Mesenchymal stem cell (in vitro differentiated cells and primary cell): ENCODE measurements at places on chromosomes 7 and 10.

- no peak for DNase-seq
Observed at GRCh38 chr10:729213-729612, 39.7 kb upstream of the DIP2C start.

DNA sequence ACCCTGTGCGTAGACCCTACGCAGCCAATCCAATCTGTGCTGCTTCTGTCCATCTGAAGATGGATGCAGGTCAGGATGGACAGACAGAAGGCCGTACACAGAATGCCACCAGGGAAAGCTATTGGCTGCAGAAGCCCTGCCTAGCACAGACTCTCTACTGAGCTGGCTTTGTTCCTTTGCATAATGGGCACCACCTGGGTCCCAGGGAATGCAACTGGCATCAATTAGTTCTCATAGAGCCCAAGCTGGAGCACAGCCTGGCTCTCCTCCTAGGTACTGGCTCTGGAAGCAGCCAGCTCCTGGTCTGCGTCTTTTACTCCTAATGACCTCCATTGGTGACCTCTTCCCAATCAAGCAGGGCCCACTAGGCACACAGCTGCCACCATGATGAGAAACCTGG lies 26.8 kb upstream of the CACUL1 start:
- DNase-seq, result no peak

GRCh38 chr10:629186-629998 lies 60.1 kb downstream of the DIP2C start:
- DNase-seq, result no peak

- peak; percentile 34 for DNase-seq
Observed at GRCh38 chr7:26681819-26682418, 182.5 kb downstream of the SKAP2 start.

- DNase-seq, result no peak
Observed at GRCh38 chr10:71852355-71852937, 1.4 kb upstream of the PSAP start.

- DNase-seq, result peak; percentile 77
Observed at GRCh38 chr7:102390697-102391484, 5.3 kb upstream of the PRKRIP1 start.

- DNase-seq, result peak; percentile 45
Observed at GRCh38 chr10:101974091-101974971, 81.6 kb downstream of the ARMH3 start.

DNA sequence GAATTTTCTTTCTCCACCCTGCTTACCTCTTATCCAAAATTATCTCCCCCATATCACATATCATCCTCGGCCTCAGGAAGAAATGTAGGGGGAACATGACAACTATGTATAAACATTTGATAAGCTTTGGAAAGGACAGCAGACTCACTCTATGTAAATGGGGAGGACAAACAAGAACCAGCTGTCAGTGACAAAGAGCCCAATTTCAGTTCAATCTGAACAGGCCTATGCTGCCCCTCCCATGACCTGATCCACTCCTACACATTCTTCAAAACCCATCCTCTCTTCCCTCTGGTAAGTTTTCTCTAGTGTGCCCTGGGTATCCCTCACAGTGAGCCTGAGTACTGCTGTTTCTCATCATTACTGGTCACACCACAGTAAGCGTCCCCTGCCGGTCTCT lies 20.8 kb downstream of the FZD9 start:
- DNase-seq, result no peak

GRCh38 chr7:34823650-34824258 lies 165.7 kb downstream of the NPSR1 start:
- peak; percentile 46 for DNase-seq

DNA sequence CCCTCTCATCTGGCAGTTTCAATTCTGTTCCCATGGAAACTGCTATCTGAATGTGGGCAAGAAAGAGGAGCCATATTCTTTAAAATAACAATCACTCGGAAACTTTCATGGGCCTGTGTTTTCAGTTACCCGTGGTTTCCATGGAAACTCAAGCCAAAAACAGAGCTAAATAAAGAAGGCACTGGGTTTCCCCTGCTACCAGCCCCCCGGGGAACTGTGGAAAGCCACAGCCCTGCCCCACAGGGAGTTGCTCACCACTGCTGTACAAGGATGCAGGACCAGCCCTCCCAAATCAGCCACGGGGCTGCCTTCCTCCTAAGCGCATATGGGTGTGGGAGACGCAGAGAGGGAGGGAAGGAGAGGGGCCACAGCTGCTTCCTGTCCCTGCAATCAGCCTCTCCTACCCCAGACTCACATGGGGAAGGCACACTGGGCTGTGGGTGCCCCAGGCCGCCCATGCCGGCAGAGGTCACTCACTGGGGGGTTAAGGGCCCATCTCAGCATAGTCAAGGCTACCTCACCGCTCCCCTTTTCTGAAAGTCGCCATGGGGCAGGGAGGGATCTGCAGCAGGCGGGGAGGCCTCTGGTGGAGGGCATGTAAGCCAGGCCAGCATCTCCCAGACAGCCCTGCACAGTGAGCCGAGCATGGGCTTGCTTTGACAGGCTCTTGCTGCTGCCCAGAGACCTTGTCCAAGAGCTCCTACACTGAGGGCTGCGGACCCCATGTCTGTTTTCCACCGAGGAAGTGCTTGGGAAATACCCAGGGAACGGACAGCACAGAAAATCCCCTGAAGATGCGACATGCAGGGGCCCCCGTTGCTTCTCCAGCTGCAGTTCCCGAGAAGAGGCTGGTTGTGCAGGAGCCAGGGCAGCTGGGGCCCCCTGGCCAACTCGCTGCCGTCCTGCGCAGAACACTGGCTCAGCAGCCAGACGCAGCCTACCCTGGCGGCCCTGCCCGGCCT lies 157.3 kb upstream of the PPP2R2D start:
- DNase-seq, result no peak

- DNase-seq, result peak; percentile 75
Observed at GRCh38 chr10:95445837-95446486, 115.2 kb downstream of the SORBS1 start.

GRCh38 chr7:106668861-106669524 lies 8.0 kb upstream of the CCDC71L start:
- no peak for DNase-seq

- DNase-seq, result peak; percentile 24
Observed at GRCh38 chr10:33136271-33136670, 178.2 kb upstream of the ITGB1 start.

DNA sequence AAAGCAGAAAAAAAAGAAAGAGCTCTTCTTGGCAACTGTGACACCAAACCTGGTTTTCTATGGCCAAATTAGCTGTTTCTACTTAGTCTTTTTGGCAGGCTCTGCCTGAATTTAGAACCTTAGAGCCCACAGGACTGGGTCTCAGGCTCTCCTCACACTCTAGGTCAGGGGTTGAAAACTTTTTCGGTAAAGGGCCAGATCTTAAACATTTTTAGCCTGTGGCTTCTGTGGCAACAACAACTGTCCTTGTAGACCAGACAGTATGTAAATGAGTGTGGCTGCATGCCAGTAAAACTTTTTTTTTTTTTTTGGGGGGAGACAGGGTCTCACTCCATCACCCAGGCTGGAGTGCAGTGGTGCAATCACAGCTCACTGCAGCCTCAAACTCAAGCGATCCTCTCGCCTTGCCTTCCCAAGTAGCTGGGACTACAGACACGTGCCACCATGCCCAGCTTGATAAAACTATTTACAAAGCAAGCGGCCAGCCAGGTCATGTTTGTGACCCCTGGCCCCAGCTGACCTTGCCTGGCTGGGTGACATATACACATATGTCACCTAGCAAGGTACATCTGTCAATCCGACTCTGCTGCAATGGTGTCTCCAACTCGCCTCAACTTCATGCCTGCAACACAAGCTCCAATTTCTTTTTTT lies 17.4 kb downstream of the KPNA7 start:
- DNase-seq, result no peak

DNA sequence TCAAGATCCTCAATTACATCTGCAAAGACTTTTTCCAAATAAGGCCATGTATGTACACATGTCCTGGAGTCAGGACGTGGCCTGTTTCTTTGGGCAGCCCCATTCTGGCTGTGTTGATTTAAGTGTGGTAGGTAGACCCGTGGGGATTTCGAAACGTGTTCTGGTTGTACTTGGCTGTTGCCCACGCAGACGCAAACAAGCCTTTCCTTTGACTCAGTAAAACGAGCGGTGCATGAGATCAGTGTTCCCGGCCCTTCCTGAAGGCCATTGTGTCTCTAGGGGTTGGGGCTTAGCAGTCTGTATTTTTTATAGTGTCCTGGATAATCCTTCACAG lies 64.8 kb upstream of the DNAJB6 start:
- DNase-seq, result peak; percentile 98

DNA sequence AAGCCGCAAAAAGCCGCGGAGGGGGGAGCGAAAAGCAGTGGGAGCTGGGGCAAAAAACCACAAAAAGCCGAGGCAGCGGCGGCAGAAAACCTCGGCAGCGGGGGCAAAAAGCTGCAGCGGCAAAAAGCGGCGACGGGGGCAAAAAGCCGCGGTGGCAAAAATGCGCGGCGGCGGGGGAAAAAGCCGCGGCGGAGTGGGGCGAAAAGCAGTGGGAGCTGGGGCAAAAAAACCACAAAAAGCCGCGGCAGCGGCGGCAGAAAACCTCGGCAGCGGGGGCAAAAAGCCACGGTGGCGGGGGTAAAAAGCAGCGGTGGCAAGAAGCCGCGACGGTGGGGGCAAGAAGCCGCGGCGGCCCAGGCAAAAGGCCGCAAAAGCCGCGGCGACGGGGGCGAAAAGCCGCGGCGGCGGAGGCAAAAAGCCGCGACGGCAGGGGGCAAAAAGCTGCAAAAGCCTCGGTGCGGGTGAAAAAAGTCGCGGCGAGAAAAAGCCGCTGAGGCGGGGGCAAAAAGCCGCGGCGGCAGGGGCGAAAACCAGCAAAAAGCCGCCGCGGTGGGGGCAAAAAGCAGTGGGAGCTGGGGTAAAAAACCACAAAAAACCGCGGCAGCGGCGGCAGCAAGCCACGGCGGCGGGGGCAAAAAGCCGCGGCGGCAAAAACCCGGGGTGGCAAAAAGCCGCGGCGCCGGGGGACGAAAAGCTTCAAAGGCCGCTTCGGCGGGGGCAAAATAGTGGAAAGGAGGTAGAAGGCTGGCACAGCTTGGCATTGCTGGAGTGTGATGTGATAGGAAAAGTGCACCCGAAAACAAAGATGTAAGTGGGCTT lies 135.9 kb downstream of the ZNF92 start:
- no peak for DNase-seq

DNA sequence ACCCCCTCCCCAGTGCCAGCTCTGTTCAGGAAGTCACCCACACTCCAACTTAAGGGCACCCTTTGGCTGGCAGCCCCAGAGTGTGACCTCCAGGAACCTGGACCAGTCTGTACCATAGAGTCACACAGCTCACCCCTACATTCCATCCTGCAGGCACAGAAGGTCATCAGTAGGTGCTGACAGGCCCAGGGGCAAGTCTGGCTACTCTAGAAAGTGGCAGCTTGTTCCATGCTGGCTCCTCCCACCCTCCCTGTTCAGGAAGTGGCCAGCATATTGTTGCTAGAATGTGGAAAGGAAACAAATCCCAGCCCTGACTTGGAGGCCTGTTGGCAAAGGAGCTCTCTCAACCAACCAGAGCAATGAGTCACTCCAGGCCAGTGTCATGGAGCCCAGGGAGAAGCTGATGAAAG lies 3.2 kb upstream of the NCOA4 start:
- peak; percentile 90 for DNase-seq

DNA sequence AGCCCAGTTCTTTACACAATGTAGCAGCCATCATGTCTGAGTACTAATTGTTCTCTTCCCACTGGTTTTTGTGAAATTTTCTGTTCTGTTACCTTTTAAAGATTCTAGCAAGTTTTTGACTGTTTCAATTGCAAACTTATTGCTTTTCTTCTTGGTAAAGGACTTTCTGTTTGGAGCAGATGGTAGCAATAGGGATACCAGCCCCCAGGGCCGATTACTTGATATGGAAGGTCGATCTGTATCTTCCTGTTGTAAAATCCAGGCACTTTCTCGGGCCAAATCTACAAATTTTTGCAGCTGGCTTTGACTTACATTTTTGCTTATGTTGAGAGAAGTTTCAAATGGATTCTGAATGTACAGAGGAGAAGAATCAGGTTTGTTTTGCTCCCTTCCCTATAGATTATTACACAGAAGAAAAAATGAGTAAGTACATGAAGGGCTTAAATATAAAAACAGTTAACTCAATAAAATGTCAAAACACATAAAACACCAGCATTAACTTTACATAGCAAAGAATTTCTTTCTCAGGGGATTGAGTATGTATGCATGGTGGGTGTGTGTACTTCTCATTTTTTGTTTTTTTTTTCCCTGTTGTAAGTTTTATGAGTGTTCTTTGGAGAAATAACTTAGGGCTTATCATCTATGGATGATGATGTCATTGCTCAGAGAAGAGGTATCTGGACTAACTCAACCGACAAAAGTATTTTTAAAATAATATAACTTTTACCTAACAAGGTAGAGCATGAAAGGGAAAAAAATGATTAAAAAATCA lies 35.3 kb downstream of the MTPAP start:
- no peak for DNase-seq

GRCh38 chr7:151876899-151877777 lies at the start of gene PRKAG2:
Gene PRKAG2, minus strand, starts transcription at chr7:151877115. Its CDS starts 495 bp downstream, at chr7:151876620.
- DNase-seq, result peak; percentile 31

- no peak for DNase-seq
Observed at GRCh38 chr7:28046035-28046434, 134.6 kb downstream of the JAZF1 start.

DNA sequence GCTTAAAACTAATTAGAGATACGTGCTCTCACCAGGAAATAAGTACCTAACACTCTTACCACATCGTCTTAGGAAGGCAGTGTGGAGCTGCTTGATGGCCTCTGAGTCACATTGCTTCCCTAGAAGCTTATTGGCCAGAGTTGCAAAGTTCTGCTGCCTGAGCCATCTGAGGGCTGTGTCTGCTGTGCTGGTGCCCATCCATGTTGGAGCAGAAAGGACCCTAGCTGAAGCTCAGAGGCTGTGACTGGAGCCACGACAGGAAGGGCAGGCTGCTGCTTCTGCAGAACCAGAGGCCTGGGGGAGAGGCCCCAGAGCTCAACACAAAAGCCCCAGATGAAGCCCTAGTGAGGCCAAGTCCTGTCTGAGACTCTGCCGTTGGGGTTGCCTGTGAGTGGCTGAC lies 64.8 kb upstream of the IGFBP3 start:
- DNase-seq, result peak; percentile 73

GRCh38 chr10:13440185-13441061 lies 88.4 kb downstream of the BEND7 start:
- peak; percentile 34 for DNase-seq

DNA sequence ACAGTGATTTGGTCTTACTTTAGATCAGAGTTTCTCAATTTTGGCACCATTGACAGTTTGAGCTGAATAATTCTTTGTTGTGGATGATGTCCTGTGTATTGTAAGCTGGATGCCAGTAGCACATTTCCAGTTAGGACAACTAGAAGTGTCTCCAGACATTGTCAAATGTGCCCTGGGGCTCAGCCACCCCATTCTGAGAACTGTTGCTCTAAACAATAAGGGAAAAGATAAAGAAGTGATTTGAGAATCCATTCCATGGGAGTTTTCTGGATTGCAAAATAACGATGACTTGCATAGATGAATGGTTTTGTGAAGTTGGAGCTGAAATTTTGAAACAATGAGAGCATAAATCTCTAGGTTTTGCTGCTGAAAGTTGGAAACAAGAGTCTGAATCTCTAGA lies 44.6 kb downstream of the NUP205 start:
- DNase-seq, result peak; percentile 7

DNA sequence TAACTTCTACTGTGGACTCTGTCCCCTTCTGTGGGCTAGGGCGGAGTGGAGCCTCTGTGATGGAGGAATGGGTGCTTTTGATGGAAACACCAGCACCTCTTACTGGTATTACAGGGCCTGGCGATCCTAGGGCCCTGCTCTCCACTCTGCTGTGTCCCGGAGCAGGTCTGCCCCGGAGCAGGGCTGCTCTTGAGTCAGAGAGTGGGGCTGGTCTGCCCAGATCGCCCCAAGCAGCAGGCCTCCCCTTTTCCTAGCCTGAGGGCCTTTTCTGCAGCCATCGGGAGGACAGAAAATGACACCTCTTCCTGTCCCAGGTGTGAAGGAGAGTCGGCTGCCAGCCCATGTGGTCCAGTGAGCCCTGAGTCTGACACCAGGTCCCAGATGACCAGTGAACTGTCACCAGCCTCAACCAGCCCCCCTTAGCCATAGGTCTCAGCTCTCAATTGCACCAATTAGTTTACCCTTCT lies 1.4 kb downstream of the ZNF282 start:
- DNase-seq, result peak; percentile 35
